Stimulated activated CD4-positive, alpha-beta T cell treated with anti-CD3 and anti-CD28 coated beads, Interleukin-15, amount 100 ng/mL, for 1 hour (primary cell): ENCODE measurements at places on chromosomes 3 and 15.

GRCh38 chr3:81922404-81922803, 161.0 kb upstream of the GBE1 start:
- DNase-seq = no peak

DNA sequence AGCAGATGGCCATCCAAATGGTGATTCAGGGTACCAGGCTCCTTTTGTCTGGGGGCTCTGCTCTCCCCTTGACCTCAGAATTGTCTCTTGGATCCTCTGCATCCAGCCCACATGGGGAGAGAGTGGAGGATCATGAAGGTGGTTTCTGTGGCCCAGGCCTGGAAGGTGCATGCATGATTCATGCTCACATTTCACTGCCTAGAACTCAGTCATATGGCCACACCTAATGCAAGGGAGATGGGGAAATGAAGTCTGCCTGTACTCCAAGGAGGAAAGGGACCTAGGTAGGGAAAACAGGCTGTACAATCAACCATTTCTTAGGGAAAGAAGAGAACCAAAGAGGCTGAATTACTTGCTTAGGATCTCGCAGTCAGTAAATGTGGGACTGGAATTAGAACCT, 15.1 kb downstream of the HRG start:
- no peak for DNase-seq

DNA sequence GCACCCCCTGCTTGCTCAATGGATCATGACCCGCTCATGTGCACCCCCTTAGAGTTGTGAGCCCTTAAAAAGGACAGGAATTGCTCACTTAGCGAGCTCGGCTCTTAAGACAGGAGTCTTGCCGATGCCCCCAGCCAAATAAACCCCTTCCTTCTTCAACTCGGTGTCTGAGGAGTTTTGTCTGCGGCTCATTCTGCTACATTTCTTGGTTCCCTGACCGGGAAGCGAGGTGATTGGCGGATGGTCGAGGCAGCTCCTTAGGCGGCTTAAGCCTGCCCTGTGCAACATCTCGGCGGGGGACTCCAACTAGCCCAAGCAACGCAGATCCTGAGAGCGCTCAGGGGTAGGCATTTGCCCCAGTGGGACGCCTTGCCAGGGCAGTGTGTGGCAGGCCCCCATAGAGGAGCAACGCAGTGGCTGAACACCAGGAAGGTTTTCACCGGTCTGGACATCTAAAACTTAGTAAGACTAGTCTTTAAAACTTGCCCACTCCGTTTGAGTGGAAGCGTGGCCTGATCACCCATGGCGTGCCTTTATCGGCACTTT, 9.5 kb downstream of the SLCO2A1 start:
- no peak for DNase-seq

- no peak for DNase-seq
Observed at GRCh38 chr3:117059067-117059955, 349.7 kb downstream of the TUSC7 start.

DNA sequence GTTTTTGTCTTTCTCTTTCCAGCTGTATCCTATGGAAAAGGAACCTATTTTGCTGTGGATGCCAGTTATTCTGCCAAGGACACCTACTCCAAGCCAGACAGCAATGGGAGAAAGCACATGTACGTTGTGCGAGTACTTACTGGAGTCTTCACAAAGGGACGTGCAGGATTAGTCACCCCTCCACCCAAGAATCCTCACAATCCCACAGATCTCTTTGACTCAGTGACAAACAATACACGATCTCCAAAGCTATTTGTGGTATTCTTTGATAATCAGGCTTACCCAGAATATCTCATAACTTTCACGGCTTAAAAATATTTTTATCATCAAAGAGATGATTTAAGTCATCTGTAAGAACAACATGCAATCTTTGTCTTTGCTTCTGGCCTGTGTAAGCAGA, 44.9 kb upstream of the PARP14 start:
- no peak for DNase-seq

DNA sequence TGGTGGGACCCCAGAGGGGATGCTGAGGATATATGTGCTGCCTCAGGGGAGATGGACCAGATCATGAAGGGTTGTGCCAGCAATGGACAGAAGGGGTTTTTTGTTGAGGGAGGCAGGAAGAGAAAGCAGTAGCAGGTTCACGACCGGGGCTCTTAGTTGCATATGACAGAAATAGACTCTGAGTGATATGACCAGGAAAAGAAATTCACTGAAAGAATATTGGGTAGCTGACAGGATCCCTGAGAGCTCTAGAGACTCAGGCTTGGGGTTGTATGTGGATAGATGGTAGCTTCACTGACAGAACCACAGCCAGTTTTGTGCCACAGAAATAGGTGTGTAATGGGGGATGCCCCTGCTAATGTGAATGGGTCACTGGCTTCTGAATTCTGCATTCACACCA, 241.6 kb downstream of the ZNF621 start:
- no peak for DNase-seq

DNA sequence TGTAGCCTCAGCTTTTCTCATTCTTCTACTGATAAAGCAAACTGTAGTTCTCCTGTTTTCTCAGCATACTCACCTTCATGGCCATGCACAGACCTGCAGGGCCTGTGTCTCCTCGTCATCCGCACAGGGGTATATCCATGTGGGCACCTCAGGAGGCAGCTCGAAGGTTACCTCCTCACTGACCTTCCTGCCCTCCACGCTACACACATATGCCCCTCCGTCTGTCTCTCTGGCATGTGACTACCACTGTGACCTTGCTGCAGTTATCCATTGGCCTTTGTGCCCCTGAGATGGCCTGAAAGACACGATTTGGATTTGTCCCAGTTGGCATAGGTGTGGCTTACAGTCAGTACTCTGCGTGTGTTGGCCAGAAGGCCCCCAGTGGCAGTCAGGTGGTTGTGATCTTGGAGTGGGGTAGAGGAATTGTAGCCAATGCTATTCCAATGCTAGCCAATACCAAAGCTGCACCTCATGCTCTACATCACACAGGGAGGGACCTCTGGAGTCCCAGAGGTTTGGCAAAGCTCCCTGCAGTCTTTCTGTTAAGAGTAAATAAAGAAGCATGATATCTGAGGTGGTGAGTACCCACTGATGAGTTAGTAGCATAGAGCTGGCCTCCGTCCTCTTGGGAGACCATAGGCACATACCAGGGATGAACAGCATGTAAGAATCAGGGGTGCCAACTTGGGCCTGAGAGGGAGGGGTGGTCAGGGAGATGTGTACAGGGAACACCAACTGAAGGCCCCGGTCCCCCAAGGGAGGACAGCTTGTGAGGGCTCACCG, 143.4 kb downstream of the EEFSEC start:
- DNase-seq = no peak

GRCh38 chr3:107028626-107029025, 348.6 kb upstream of the CCDC54 start:
- no peak for DNase-seq

- DNase-seq = no peak
Observed at GRCh38 chr3:69320871-69321271, 65.0 kb downstream of the FRMD4B start.

GRCh38 chr3:50850639-50851511, 176.1 kb downstream of the DOCK3 start:
- DNase-seq = no peak

DNA sequence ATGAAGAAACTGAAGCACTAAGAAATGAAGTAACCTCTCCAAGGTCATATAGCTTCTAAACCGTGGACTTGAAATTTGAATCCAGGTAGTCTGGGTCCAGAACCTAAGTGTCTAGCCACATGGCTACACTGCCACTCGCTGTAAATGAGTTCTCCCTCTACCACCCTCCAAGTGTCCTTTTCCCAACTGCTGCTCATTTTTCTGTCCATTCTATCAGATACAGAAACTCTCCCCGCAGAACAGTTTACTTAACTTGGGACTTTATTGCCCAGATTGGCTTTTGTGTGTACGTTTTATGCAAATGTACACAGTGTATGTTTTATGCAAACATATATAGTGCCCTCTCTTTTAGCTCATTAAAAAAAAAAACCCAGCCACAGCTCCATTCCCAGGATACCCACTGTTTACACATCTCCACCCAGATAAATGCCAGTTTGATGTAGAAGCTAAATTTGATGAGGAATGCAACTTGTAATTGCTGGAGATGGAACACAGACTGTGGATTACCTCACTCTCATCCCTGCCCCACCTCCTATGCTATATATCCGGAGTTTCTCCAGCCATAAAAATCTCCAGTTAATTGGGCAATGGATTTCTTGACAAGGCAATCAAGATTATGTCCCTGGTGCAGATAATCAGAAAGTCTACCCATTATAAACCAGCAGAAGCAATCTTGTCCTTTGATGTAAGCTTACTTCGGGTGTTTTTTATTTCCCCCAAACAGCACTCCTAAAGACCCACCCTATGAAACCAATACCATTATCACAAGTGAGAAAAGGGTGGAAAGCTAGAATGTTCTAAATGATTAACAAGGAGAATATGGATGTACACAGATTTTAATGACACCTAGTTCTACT, 42.0 kb downstream of the THBS1 start:
- no peak for DNase-seq
